Memory B cell (primary cell): ENCODE measurements at places on chromosomes 13 and 19.

DNA sequence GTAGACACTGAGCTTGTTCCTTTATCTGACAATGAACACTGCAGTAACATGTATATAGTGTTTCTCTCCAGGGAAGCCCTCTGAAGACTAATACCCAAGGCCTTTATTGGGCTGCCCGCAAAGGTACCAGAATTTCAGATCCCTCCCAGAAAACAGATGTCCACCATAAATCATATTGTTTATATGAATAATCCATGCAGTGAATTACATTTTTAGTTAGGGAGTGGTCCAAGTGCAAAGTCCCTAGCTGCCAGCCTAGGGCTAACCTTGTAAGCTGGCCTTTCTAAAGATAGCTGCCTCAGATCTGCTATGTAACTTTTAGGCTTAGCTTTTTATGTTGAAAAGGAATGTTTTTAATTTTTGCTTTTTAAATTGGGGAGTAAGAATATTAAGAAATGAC lies 44.7 kb downstream of the TDRD3 start:
- DNase-seq = no peak

DNA sequence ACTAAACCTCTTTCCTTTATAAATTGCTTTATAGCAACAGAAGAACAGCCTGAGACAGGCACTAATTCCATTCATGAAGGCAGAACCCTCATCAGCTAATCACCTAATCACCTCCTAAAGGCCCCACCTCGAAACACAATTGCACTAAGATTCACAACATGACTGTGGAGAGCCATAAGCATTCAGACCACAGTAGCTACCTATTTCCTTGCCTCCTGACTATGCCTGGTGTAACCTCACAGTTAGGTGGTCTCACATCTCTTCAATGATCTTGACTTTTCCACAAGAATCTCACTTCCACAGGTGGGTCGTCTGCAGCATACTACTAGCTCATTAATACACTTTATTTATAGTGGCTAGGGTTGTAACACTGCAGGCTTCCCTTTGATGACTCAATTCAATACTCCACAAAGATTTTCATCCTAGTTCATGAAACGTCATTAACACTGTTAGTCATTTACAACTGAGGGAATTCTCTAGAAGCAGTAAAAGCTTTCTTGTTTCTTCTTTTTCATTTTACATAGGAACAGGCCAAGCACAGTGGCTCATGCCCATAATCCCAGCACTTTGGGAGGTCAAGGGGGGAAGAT lies 27.1 kb downstream of the STK24 start:
- DNase-seq = no peak

GRCh38 chr13:41199079-41199478 lies 4.7 kb upstream of the KBTBD7 start:
- peak; percentile 34 for DNase-seq

DNA sequence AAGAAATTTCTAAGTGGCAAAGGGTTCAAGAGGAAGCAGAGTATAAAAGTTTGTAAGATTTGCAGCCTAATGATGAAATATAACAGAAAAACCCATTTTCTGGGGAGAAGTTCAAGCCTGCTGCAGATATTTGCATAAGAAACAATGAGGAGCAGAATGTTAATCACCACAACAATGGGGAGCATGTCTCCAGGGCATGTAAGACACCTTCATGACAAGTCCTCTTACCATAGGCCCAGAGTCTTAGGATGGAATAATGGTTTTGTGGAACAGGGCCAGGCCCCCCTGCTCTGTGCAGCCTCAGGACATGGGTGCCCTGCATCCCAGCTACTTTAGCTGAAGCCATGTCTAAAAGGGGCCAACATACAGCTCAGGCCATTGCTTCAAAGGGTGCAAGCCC lies 809.0 kb upstream of the SLITRK5 start:
- no peak for DNase-seq

DNA sequence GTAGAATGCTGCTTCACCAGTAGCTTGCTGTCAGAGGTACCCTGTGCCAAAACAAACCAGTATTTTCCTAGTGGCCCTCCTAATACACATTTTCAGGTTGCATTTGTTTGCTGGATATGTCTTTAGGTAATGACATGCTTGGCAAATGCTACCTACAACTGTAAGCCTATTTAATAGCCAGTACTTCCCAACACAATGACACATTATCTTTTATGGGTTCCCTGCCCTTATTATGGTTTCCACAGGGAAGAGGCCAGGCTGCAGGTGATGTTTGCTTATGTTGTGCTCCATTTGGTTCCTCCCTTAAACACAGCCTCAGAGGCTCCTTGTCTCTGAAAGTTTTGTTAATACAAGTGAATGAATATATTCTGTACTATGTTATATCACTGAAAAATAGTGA lies 24.7 kb downstream of the FRY start:
- no peak for DNase-seq

GRCh38 chr19:17873786-17874757 lies 2.3 kb downstream of the SLC5A5 start:
- peak; percentile 54 for DNase-seq

- DNase-seq = no peak
These were observed 88.6 kb downstream of the SPACA7 start for GRCh38 chr13:112464720-112465119.

DNA sequence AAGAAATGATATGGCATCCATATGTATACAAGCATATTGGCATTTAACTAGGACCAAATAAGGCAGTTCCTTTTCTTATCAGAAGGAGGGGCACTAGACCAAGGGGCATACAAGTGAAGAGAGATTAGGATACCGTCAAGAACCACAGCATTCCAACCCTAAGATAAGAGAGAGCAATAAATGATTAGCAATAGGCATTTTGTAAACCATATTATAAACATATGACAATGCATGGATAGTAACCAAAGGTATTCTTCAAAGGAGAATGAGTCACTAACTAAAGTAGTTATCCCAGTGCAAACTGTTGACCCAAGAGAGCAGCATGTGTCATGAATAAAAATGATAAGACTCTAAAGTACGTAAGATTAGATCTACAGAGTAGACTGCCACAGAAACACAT lies 500.9 kb upstream of the HTR2A start:
- DNase-seq = no peak

DNA sequence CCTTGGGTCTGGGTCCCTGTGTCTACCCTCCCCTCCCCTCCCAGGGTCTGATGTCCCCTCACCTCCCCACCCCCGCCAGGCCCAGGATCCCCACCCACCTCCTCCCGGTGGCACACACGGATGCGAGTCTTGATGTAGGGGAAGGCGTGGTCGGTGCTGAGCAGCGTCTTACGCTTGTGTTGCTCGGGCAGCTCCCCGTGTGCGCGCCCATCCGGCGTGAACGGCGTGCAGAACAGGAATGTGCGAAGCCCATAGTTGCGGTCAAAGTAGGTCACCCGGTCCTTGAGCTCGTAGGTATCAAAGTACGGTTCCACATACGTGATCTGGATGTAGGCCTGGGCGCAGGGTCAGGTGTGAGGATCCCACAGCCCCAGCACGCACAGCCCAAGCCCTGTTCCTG lies 4.4 kb upstream of the KANK2 start:
- DNase-seq = no peak

- no peak for DNase-seq
These were observed 32.8 kb downstream of the KLF12 start for GRCh38 chr13:74101436-74101835.

GRCh38 chr19:29798774-29799497 lies 12.9 kb upstream of the CCNE1 start:
- DNase-seq = no peak

DNA sequence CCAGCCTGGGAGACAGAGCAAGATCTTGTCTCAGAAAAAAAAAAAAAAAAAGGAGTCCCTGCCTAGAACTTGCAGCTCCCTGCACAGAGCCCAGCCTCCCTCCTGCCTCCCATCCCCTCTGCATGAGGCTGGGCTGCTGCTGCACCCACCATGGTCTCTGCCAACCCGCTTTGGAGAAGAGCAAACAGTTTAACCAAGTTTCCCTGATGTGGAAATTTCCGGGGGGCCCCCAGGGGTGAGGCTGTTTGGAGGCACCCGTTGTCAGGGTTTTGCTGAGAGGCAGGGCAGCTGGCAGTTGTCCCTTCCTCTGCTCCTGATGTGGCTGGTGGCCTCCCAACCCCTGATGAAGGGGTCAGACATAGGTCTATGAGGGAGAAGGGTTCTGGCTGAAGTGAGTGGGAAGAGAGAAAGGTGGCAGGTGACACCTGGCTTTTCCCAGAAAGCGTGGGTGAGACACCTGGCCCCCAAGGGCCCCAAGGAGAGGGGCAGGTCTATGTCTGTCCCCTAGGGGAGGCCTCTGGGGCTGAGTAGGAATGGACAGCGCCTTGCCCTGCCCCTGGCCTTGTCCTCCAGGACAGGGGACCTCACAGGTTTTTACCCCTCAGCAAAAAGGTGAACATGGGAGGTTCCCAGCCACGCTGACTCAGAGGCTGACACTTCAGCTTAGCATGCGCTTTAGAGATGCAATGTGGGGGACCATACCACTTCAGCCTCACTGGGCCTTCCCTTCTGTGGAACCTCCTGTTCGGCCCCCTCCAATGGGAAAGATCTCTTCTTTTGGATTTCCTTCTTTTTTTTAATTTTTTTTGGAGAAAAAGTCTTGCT lies 5.5 kb downstream of the LRP3 start:
- no peak for DNase-seq

GRCh38 chr13:57629821-57630235 lies 1.7 kb upstream of the PCDH17 start:
- DNase-seq = no peak
